MCF 10A (cell line): ENCODE measurements at places on chromosomes 4 and X. TPM values are rescaled to one million over a fixed set of nuclear protein-coding genes. Genes with fewer than 3 reads are reported as not detected.

Gene ADH7
- not detected in 2 replicates for total RNA-seq

Gene PTCHD1
- total RNA-seq: not detected in 2 replicates

Gene HTR2C
- total RNA-seq: not detected in 2 replicates

Gene SOWAHD
- not detected in 2 replicates for total RNA-seq

Gene CRMP1
- not detected in 2 replicates for total RNA-seq

Gene NUP62CL
- 4.8 and 7.3 TPM in 2 replicates for total RNA-seq

Gene HTN3
- total RNA-seq: not detected in 2 replicates

Gene ASB5
- total RNA-seq: not detected in 2 replicates

Gene LRRC66
- 0.37 and 0.52 TPM in 2 replicates for total RNA-seq

Gene MAGEA1
- not detected in 2 replicates for total RNA-seq

Gene DCAF12L2
- not detected in 2 replicates for total RNA-seq

Gene PAGE4
- not detected in 2 replicates for total RNA-seq

Gene GYPA
- not detected in 2 replicates for total RNA-seq

Gene CLNK
- total RNA-seq: not detected in 2 replicates

Gene UNC5C
- total RNA-seq: not detected in 2 replicates

Gene GABRG1
- not detected in 2 replicates for total RNA-seq

Gene ADAM29
- total RNA-seq: not detected in 2 replicates

Gene CSAG1
- not detected in 2 replicates for total RNA-seq

Gene ARMCX1
- total RNA-seq: not detected in 2 replicates

Gene MAGEA12
- total RNA-seq: not detected in 2 replicates

Gene ERVMER34-1
- 6.2 and 6.7 TPM in 2 replicates for total RNA-seq

Gene ARHGAP4
- total RNA-seq: 2.3 and 2.6 TPM in 2 replicates

Gene VCX
- not detected in 2 replicates for total RNA-seq

Gene PDK3
- total RNA-seq: 1.0 and 1.4 TPM in 2 replicates
